CD4-positive, CD25-positive, alpha-beta regulatory T cell (primary cell): ENCODE measurements at places on chromosomes 4 and X. TPM values are rescaled to one million over a fixed set of nuclear protein-coding genes. Genes with fewer than 3 reads are reported as not detected.

The BEX2 gene
- 25.7 TPM for total RNA-seq

The BCLAF3 gene
- 10.2 TPM for total RNA-seq

The SLIT2 gene
- not detected for total RNA-seq

The KCNE5 gene
- total RNA-seq, result not detected

The GLRA3 gene
- not detected for total RNA-seq
